ENCODE measurements at places on chromosomes 7 and 10.

DNA sequence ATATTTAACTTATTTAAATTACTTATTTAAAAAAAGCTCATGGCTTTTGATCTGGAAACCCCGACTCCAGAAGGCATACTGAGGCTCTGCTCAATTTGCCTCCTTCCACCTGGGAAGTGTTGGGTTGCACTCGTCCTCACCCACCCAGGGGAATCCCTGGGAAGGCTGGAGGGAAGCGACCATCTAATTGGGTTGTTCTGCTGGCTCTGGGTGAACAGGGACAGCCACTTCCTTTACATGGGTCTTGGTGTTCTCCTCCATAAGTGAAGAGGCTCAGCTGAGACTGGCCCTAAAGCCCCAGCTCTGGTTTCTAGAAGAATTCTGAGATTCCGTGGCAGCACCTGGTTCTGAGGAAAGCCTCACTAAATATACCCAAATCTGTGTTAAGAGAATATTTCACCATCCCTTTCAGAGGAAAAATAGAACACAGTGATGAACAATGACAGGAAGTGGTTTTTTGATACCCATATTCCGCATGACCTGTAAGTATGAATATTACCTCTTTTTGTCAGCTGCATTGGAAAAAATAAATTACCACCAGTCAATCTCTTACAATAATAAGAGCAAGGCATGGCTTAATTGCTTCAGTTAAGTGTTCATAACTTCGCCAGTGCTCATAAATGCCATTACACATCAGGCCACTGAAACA lies 131.1 kb upstream of the SHH start:
- no peak for DNase-seq

DNA sequence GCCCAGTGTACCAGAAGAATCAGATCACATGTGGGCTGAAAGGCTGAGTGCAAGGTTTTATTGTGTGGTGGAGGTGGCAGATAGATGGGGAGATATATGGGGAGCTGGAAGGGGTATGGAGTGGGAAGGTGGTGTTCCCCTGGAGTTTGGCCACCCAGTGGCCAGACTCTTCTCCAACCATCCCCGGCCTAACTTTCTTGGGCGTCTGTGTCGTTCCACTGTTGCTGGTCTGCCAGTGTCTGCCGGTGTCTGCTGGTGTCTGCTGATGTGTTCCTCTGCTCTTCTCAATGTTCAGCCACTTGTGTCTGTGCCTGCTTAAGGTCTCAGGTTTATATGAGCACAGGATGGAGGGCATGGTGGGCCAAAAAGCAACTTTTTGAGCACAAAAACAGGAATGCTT lies 78.4 kb upstream of the PALS2 start:
- no peak for DNase-seq

- DNase-seq, result no peak
These were observed 210.7 kb downstream of the SKAP2 start for GRCh38 chr7:26653430-26654399.

GRCh38 chr7:31724696-31725095 lies 37.7 kb downstream of the PPP1R17 start:
- DNase-seq, result no peak

GRCh38 chr7:73623798-73624668 lies at the start of gene MLXIPL:
Gene MLXIPL (minus strand): TSS chr7:73624522. CDS start chr7:73624492, 30 bp downstream.
- DNase-seq, result peak; percentile 87

DNA sequence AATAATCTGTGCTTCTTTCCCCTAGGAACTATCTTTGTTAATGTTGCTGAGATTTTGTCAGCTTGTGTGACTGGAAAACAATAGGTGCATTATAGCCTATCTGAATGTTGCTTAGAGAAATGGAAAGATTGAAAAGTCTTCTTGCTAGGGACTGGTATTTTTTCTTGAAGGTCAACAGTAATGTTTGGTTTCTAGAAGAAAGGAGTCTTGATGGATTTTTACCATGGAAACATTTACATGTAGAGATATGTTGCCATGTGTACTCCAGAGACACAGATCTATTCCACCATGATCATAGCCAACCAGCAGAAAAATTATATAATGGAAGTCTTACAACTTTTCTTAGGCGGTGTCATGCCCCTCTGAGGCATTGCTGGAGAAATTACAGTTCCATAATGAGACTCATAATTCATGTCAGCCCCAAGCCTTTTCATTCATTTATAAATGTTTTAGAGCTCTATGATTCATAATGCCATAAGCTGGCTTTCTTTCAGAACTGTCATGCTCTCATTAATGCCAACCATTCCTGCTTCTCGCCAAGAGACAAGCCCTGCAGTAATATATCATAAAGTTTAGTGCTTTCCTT lies 175.1 kb upstream of the PTPRZ1 start:
- no peak for DNase-seq

DNA sequence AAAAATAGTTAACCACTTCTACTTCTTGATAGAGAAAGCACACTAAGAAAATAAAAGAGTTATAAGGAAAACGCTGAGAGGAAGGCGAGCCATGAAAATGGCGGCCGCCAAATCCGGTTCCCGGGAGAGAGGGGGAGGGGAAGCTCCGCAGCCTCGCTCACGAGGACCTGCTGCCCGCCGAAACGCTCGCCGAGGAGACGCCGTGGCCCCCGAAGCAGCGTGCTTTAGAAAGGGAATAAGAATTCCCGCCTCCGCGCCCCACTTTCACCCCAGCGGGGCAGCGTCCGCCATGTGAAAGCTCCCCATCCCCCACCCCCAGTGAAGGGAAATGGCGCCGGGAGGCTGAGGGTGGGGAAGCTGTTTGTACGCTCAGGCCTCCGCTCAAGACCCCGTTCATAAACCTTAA lies 505 bp downstream of the HNRNPA2B1 start:
- peak; percentile 63 for DNase-seq

GRCh38 chr10:28250782-28251181 lies 52.1 kb downstream of the MPP7 start:
- no peak for DNase-seq

DNA sequence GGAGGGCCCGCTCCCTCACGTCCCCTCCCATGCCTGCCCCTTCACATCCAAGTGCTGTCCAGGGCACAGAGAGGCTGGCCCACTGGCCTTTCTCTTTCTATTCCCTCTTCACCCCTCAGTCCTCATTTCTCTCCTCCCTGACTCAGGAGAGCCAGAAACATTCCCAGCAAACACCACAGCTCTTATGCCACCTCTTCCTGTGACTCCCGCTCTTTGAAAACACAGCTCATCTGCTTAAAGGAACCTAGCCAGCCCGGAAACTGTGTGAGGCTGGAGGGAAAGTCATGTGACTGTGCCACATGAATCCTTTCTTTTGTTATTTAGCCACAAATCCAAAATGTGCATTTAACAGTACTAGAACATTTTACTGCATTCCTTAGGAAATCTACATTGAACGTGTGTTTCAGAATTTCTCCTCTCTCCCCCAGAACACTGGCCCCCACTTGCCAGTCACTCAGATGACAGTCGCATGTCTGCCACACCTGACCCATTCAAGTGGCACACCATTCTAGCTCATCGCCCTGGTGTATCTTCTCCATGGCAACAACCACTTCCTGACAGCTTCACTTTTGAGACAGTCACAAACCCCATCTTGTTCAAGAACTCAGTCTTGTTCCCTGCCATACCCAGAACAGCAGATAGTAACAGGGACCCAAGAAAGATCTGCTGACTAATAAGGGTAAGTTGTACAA lies 42.8 kb downstream of the GRB10 start:
- no peak for DNase-seq

- no peak for DNase-seq
These were observed 24.9 kb downstream of the LRRC20 start for GRCh38 chr10:70357565-70357964.

DNA sequence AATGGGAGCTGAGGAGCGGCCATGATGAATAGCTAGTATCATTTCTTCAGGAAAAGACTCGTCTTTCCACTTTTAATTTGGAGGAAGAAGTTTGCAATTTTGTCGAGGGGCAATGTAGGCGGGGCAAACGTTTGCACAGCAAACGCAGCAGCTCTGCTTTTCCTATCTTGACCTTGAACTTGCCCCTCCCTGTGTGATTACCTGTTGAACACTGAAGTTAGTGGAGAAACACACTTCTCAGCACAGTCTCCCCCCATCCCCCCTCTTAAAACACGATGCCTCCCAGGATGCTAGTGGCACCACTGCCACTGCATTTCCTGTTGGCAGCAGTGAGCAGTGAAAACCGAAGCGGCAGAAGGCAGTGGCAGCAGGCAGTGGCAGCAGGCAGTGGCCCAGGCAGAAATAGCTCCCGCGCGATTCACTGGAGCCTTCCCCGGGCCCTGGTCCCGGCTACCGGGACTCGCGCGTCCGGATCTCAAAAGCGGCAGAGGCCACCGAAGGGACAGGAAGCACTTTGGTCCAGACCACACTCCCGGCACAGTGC lies at the start of gene EPDR1:
Gene EPDR1 (plus strand): TSS at position 336 of the 544 bp plus-strand sequence. CDS start 300 bp downstream, outside the sequence.
- DNase-seq, result no peak

GRCh38 chr10:6561552-6561951 lies 18.5 kb downstream of the PRKCQ start:
- no peak for DNase-seq

GRCh38 chr10:84213076-84213475 lies 12.3 kb downstream of the LRIT2 start:
- no peak for DNase-seq

GRCh38 chr7:78716876-78717275 lies 736.6 kb downstream of the MAGI2 start:
- no peak for DNase-seq

GRCh38 chr7:53690411-53690810 lies 655.0 kb downstream of the POM121L12 start:
- DNase-seq, result no peak

Measured in NCI-H2107 (cell line).